ENCODE measurements at places on chromosomes 12 and 14.

GRCh38 chr14:74834692-74835392, 41.1 kb downstream of the PROX2 start:
- no peak for ATAC-seq

GRCh38 chr14:87449016-87449415, 544.0 kb downstream of the GALC start:
- no peak for ATAC-seq

- ATAC-seq: no peak
Observed at GRCh38 chr14:66216763-66217162, 269.4 kb upstream of the CCDC196 start.

DNA sequence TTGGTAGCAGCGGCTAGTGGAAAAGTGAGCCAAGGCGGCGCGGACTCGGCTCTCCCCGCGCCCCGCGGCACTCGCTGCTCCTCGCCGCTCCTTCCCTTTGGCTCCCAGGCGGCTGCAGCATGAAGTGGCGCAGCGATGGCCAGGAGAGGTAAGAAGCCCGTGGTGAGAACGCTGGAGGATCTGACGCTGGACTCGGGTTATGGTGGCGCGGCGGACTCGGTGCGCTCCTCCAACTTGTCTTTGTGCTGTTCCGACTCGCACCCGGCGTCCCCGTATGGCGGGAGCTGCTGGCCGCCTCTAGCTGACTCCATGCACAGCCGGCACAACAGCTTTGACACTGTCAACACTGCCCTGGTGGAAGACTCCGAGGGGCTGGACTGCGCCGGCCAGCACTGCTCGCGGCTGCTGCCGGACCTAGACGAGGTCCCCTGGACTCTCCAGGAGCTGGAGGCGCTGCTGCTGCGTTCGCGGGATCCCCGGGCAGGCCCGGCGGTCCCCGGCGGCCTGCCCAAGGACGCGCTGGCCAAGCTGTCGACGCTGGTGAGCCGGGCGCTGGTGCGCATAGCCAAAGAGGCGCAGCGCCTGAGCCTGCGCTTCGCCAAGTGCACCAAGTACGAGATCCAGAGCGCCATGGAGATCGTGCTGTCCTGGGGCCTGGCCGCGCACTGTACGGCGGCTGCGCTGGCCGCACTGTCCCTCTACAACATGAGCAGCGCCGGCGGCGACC, 225.6 kb upstream of the CRY1 start:
- ATAC-seq: peak; percentile 3

DNA sequence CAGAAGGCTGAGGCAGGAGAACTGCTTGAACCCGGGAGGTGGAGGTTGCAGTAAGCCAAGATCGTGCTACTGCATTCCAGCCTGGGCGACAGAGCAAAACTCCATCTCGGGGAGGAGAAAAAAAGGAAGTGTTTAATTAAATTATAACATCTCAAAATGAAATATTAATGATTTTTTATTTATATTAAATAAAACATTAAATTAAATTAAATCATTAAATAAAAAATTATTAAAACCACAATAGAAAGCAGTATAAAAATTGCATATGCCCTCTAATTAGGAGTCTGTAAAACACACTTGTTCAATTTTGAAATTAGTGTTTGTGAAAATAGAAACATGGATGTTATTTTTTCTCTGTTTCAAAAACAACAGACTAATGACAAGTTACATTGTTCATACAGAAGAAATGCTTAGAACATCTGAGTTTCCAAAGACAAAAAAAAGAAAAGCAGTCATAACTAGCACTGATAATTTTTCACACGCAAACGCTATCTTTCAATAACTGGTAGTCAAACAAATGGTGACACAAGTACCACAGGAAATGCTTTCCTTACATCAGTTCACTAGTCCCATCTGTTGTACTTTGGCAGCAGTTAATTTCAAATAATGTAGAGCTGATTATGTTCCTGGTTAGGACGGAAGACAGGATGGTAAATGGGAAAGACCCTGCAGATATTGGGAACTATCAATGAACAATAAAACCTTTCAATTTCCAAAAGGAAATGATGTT, 54.9 kb downstream of the HECTD4 start:
- no peak for ATAC-seq

DNA sequence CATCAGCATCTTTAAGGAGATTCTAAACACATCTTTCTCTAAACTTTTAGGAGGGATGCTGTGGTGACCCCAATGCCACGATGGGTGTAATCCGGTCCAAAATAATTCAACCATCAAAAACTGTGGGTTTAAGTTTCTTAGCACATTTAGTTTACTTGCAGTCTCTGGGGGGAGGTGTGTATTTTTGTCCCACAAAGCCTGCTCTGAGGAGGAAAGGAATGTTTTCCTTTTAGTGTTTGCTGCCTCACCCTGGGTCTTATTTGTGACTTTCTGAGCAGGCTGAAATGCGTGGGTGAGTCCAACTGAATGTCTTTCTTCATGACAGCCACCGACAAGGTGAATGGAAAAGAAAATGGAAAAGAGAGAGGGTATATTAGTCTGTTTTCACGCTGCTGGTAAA, 1324.7 kb downstream of the AACS start:
- no peak for ATAC-seq

DNA sequence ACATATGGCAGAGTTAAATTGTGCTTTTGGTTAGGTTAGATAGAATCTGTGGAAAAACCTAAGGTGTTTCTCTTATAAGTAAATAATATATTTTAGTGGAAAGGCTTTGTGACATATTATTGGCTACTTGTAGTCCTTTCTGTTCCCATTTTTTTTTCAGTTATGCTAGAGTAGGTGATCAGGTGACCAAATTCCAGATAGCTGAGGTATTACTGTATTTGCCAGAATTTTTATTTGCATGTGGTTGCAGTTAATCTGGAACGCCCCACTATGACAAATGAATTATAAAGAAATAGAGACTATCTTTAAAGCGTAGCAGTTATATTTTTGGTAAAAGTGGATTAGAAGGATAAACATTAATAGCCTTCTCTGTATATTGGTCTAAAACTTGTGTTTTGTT, 52.0 kb downstream of the ARHGAP5 start:
- no peak for ATAC-seq

DNA sequence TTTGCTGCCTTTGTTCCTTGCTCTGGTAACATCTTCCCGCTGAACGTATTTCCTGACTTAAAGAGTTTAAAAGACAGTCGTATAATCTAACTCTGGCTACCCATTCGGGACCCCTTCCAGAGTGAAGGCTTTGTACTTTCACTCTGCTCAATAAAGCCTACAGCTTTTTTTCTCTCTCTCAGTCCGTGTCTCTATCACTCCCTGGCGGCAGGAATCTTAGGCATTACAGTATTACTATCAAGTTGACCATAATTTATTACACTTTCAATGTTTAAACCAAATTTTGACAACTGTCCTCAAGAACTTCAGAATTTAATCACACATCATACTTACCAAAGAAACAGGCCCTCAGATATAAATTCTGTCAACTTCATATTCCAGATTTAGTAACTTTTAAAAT, 967.9 kb downstream of the FSCB start:
- ATAC-seq: no peak

- no peak for ATAC-seq
Observed at GRCh38 chr14:92531106-92531873, 17.7 kb downstream of the RIN3 start.

GRCh38 chr12:120239776-120240494, 25.6 kb downstream of the PXN start:
- ATAC-seq: no peak

DNA sequence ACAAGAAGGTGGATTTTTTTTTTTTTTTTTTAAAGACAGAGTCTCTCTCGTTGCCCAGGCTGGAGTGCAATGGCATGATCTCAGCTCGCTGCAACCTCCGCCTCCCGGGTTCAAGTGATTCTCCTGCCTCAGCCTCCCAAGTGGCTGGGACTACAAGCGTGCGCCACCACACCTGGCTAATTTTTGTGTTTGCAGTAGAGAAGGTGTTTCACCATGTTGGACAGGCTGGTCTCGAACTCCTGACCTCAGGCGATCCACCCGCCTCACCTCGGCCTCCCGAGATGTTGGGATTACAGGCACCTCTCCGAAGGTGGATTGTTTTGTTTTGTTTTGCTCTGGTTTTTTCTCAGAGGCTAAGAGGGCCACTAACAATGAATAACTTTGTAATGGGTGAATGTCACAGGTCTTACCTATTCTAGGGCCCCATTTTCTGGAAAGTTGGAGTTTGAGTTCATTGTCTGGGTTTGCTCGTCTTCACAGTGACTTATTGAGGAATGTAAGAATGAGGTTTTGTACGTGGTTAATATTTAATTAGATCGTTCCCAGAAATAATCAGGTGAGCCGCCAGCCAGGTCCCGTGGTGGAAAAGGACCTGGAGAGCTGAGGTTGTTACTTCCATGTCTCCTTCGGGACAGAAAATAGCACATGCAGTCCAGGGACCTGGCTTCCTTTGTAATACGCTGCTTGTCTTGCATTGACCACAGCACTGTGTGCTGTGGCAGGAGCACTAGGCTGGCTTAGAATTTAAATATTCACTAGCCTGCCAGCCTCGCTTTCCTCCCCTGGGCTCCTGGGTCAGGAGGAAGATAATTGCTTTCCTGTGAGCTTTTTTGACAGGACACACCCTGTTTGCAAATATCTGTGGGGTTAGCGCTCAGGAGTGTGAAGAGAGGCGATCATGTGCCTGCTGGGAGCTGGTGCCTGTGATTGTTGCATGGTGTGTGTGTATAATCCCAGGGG, 2.3 kb downstream of the HIP1R start:
- peak; percentile 49 for ATAC-seq

DNA sequence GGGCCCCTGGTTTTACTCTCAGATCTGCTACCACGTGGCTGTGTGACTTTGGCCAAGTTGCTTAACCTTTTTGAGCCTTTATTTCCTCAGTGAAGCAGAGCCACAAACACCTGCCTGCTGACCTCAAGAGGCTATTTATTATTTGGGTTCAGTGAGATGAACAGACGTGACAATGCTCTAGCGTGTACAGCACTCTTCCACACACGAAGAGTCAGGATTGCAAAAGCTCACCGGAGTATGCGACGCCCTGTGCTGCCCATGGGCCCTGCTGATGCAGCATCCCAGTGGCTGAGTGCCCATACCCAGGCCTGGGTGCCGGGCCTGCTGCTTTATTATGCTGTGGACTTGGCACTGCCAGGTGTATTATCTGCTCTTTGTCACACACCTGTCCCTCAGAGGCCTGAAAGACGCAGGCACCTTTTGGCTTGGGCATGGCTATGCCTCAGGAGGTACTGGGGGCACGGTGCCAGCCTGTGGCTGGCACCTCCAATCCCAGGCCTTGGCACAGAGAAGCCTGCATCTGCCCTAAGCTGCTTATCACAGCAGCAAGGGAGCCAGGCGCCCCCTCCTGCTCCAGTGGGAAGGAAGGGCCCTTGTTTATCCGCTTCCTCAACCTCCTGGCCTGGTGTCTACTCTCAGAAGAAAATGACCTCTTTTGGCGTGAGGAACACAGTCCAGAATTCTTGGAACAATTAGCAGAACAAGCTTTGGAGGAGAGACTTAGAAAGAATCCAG, 22.3 kb upstream of the TC2N start:
- no peak for ATAC-seq

- ATAC-seq: peak; percentile 90
Observed at GRCh38 chr12:49903700-49904423, at the start of gene FAIM2. Gene FAIM2 (minus strand): TSS chr12:49903900. CDS start chr12:49903792, 108 bp downstream.

DNA sequence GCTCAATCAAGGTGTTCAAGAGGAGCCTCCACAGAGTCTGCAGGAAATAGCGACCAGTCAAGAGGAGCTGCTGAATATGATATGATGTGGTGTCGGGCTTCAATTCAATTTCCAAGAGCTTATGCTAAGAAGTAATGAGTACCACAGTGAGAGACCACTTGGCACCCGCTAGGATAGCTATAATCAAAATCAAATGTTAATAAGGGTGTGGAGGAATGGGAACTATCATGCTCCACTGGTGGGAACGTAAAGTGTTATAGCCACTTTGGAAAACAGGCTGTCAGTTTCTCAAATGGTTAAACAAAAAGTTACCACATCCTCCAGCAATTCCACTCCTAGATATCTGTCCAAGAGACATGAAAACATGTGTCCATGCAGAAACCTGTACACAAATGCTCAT, 6.7 kb downstream of the POLR3B start:
- no peak for ATAC-seq

DNA sequence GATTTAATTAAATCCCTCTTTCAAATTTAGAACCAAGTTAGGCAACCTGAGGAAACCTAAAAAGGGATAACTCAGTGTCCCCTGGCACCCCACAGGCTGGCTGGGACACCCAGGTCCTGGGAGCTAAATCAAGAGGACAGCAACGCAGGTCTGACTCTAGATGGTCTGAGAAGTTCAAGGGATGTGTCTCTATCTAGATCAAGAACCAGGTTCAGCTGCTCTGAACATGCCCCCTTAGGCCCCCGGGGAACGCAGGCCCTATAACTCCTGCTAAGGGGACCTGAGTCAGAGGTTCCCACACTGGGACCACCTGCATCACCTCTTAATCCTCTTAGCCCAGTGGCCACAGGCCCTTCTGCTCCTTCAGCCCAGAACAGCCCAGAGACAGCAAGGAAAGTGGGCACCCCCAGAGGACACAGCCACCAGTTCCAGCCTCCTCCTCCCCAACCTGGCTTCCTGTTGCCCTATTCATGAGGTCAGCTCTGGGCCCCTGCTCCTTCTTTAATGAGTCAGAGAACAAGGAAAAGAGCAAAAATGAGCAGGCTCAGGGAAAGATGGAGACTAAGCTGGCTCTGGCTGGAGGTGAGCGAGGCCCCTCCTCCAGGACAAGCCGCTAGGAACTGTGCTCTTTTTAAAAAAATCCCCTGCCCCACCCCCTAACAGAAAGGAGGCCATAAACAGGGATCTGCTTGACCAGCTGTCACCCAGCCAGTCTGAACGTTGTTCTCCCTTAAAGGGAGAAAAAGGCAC, 10.8 kb downstream of the PITPNM2 start:
- ATAC-seq: peak; percentile 4

Measured in motor neuron (in vitro differentiated cells).